Kidney epithelial cell (primary cell): ENCODE measurements at places on chromosomes 7 and 10. TPM values are rescaled to one million over a fixed set of nuclear protein-coding genes. Genes with fewer than 3 reads are reported as not detected.

RGR gene
- not detected in 2 replicates for total RNA-seq

ITIH5 gene
- total RNA-seq, result 0.82 and 1.5 TPM in 2 replicates

HOXA6 gene
- 4.8 and 10.5 TPM in 2 replicates for total RNA-seq

GDI2 gene
- total RNA-seq, result 328 and 358 TPM in 2 replicates

DEPP1 gene
- 19.8 and 21.9 TPM in 2 replicates for total RNA-seq

ZNF727 gene
- total RNA-seq, result 0.14 TPM in 1 of 2 replicates, not detected in the other

KIF11 gene
- total RNA-seq, result 4.5 and 5.7 TPM in 2 replicates

AIMP2 gene
- total RNA-seq, result 84.9 and 103 TPM in 2 replicates

GPNMB gene
- 33.5 and 36.1 TPM in 2 replicates for total RNA-seq

GLI3 gene
- 6.2 and 7.3 TPM in 2 replicates for total RNA-seq

DPYSL4 gene
- 15.3 and 21.5 TPM in 2 replicates for total RNA-seq
